ENCODE measurements at places on chromosomes 5 and 9. TPM values are rescaled to one million over a fixed set of nuclear protein-coding genes. Genes with fewer than 3 reads are reported as not detected.

GRCh38 chr9:130745829-130746228, 52.2 kb downstream of the EXOSC2 start:
- no peak for DNase-seq

Gene FREM1
- total RNA-seq = 0.06 TPM

- peak; percentile 16 for DNase-seq
These were observed 69.9 kb upstream of the OR2K2 start for GRCh38 chr9:111399772-111400563.

- peak; percentile 51 for DNase-seq
These were observed 13.0 kb upstream of the CYFIP2 start for GRCh38 chr5:157252711-157253465.

DNA sequence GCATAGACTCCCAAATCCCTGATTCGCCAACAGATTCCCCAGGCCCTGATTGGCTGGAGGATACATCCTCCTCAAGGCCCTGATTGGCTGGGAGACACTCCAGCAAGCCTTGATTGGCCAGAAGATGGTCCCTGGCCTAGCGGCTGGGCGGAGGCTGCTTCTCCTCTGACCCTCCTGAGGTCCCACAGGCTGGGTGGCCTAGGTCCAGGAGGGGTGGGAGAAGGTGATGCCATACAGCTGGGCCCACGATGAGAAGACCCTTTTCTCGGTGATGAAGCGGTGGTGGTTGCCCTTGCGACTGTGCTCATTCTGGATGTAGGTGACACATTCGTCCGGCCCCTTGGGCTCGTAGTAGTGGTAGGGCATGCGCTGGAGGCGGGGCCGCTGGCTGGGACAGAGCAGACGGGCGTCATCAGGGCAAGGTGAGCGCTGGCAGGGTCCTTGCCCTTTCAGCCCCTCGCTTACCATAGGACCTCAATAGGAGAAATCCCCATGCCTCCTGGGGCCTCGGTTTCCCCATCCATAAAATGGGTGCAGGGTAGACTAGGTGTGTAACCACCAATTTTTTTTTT, 9.0 kb upstream of the AK1 start:
- no peak for DNase-seq

Gene SNCB
- 0.48 TPM for total RNA-seq

Measured in H4 (cell line).